Right lung (tissue), 10 donors: ENCODE measurements at places on chromosomes 12 and 14. TPM values are rescaled to one million over a fixed set of nuclear protein-coding genes. Genes with fewer than 3 reads are reported as not detected.

FIGNL2 gene
- polyA plus RNA-seq, result 1.8 TPM

DNA sequence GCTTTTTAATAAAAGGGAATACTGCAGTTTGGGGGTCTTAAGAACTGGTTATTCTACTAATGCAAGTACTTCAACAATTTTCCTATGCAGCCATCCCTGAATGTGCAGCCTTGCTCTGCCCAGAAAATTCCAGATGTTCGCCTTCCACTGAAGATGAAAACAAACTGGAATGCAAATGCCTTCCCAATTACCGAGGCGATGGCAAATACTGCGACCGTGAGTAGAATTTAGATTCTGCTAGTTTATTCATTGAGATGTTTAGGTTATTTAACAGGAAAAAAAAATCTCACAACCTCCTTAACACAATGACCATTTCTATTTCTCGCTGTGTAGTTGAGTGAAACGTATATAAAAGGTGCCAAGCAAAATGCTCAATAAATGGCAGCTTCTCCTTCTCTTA lies 49.9 kb downstream of the STAB2 start:
- no peak for DNase-seq

DNA sequence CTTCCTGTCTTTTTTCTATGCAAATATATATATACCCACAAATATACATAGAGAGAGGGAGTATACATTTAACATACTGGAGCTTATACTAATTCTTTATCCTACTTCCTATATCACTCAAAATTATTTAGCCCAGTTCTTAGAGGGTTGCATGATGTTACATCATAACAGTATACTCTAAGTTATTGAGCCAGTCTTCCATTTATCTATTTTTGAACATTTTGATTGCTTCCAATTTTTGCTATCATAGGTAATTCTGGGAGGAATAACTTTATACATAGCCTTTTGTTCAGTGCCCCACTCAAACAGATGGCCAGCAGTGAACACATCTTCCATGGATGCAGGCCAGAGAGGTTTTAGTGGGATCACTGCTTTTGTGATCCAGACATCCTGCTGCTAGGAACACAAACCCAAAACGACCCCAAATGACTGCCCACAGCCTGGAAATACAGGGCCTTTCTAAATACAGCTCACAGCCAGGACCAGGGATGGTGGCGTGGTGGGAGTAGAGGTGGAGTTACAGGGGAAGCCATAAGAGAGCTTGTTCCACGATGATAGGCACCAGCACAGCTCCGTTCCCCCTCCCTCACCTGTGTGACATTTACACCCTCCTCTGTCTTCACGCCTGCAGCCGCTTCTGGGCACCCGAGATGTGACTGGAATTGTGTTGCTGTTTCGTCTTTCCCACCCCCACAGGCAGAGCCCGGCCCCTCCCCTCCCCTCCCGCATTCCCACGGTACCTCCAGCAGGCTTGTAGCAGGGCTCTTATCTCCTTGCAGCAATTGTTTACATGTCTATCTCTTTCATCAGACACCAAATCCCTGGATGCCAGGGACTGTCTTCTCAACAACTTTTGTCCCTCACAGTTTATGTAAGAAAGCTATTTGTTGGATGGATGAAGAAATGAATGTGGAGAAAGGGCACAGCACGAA lies 30.7 kb upstream of the HDAC7 start:
- DNase-seq, result no peak

GRCh38 chr12:129673806-129674205 lies 230.0 kb downstream of the TMEM132D start:
- DNase-seq, result no peak

GRCh38 chr12:103326190-103326589 lies 169.6 kb downstream of the C12orf42 start:
- DNase-seq, result no peak

LGR5 gene
- 2.8 TPM for polyA plus RNA-seq

DNA sequence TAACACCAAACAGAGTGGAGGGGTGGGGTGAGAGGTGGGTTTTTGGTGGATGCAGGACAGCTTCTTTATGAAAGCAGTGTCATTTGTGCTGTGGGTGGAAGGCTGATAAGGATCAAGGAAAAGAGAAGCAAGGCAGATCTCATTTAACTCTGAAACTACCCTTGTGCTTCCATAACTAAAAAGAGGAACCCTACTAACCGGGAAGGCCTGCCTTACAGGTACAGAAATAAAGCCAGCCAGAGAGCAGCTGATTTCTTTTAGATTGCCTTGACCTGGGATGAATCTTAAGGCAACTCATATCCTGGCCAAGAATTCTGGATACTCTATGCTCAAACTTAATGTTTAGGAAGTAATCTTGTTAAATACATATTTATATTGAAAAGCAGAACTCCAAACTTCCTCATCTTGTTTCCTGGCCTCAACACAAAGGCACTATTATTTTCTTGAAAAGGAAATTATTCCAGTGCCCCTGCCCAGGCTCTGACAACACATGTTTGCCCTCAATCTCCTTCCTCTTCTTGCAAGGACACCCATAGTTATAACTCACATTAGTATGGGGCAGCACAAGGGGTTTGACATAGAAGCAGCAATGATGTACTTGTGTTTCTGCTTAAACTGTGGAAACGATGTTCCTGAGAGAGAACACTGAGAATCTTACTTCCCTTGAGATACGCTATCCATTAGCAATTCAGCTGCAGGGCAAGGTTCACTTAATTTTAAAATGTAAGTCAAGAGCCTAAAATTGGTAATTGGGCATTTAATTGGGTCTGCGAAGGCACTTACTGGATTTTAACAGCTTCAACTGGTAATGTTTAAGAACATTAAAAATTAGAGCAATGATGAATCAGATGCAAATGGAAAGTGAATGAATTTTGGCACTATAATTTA lies 173.7 kb downstream of the STXBP6 start:
- DNase-seq, result no peak

DNA sequence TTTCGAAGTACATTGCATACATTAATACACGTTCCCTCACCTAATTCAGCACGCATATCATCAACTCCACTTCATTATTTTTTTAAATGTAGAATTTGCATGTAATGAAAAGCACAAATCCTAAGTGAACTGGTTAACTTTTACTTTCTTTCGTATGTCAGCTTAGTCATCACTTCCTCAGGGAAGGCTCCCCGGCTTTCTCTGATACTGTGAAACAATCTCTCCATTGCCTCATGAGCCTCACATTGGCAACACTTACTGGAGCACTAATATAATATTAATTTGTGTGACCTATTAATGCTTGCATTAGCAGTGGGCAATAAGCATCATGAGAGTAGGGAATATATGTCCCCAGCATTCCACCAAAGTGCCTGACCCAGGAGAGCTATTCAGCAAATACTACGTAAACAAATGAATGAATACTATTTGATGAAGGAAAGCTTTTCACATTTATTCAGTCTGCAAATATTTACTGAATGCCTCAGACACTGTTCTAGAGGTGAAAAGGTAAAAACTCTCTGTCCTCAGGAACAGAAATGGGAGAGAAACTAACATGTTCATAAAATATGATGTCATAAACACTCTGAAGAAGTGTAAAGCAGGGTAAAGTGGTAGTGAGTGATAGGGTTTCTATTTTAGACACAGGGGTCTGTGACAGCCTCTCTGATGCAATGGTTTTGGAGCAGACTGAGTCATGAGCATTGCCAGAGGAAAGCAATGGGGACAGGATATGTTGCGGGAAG lies 327.5 kb upstream of the DIO2 start:
- DNase-seq, result no peak

DNA sequence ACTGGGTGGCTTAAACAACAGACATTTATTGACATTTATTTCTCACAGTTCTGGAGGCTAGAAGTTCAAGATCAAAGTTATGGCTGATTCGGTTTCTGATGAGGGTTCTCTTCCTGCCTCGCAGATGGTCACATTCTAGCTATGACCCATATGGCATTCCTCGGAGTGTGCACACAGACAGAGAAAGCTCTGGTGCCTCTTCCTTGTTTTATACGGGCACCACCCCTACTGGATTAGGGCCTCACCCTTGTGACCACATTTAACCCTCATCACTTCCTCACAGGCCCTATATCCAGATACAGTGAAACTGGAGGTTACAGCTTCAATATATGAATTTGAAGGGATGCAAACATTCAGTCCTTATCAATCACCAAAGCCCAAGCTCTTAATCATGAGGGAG lies 77.0 kb upstream of the OVCH1 start:
- DNase-seq, result no peak
